HL-60 (cell line): ENCODE measurements at places on chromosomes 5 and 9.
A peak's percentile ranks its signal among the peaks of the same experiment; 100 is the strongest.

DNA sequence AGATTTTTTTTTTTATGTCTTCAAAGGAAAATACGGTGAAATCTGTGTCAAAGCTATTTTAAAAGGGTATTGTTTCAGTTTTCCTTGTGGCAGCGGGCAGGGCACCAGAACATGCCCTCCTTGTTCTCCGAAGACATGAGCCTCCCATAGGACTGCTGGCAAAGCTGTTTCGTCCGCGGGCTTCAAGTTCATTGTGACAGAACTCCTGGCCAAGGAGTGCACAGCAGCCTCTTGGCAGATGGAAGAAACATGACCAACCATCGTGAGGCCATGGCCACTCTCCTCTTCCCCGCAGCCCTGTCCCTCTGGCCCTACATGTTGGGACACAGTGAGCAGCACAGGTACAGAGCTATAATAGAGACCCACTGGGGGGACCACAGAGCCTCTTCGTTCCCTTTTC, 99.5 kb downstream of the AOPEP start:
- no peak for DNase-seq

DNA sequence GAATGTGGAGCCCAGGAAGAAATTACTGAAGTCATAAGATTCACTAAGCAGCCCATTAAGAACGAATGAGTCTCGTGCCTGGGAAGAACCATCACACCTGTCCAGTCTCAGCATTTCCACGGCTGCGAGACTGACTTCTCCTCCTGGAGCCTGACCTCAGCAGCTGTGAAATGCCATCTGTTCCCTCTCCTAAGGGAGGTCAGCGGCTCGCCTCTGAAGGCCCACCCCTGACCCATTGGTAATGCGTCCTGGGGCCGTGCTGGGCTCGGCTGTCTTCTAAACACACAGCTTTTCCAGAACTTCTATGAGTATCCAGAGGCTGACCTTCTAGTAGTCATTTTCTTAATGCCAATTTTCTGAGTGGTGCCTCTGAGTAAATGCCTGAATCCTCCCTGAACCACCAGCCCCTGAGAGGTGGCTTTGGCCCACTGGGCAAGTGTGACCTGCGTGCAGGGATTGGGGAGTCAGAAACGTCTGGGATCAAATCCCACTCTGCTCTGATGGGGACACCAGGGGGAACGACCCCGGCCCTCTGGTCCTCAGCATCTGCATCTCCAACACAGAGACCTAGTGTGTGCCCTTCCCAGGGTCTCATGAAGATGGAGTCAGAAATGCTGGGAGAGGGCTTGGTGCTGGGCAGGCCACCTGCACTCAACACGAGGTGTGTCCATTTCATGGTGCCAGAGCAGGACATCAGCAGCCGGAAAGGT, 5.7 kb downstream of the SLC6A3 start:
- no peak for DNase-seq

- no peak for DNase-seq
These were observed 241.4 kb downstream of the DRD1 start for GRCh38 chr5:175202463-175203068.

GRCh38 chr5:122656160-122656559, 118.7 kb upstream of the SNX2 start:
- DNase-seq = no peak

- no peak for DNase-seq
These were observed 1.9 kb upstream of the BRD3 start for GRCh38 chr9:134069480-134070399.

DNA sequence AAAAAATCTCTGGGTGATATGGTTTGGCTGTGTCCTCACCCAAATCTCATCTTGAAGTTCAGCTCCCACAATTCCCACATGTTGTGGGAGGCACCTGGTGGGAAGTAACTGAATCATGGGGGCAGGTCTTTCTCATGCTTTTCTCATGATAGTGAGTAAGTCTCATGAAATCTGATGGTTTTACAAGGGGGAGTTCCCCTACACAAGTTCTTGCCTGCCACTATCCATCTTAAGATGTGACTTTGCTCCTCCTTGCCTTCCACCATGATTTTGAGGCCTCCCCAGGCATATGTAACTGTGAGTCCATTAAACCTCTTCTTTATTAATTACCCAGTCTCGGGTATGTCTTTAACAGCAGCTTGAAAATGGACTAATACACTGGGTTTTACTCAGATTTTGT, 513.9 kb downstream of the TLE4 start:
- DNase-seq = no peak

- no peak for DNase-seq
These were observed 95.0 kb downstream of the C5orf15 start for GRCh38 chr5:133873449-133873848.

- peak; percentile 1 for DNase-seq
These were observed 56.8 kb upstream of the SMIM32 start for GRCh38 chr5:136249678-136250266.
